AG10803 (cell line): ENCODE measurements at places on chromosomes 3 and 15.
A peak's percentile ranks its signal among the peaks of the same experiment; 100 is the strongest.

DNA sequence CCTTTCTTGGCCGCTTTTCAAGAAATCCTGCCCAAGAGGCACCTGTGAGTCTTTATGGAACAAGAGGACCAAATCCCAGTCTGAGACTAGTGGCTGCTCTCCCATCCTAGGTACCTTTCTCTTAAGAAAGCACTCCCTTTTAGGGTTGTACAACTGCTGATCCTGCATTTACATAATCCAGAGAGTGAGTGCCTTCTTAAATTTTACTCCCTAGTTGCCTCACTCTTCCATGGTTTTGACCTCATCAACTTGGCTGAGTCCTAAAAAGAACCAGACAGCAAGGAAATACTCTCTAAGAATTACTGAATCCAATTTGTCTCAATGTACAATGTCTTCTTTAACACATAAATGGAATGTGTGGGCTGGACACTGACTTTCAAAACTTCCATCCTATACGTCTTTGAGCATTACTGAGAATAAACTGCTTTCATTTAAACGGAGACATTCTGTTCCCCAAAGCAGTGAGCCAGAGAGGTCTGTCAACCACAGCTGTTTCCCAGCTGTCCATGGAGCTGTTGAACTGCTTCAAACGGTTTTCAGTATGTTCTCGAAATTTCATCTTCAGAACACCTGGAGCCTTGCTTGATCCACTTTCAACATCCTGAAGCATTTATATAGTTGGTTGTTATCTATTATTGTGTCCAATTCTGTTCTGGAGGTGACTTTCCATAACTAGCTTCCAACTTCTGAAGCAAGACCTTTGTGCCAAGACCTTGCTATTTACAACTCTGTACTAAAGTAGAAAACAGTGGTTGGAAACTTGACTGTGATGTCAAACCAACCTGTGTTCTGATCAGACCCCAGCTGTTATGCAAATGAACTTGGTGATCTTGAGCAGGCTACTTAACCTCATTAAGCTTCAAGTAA lies 179.1 kb downstream of the SLC9A9 start:
- DNase-seq = no peak

DNA sequence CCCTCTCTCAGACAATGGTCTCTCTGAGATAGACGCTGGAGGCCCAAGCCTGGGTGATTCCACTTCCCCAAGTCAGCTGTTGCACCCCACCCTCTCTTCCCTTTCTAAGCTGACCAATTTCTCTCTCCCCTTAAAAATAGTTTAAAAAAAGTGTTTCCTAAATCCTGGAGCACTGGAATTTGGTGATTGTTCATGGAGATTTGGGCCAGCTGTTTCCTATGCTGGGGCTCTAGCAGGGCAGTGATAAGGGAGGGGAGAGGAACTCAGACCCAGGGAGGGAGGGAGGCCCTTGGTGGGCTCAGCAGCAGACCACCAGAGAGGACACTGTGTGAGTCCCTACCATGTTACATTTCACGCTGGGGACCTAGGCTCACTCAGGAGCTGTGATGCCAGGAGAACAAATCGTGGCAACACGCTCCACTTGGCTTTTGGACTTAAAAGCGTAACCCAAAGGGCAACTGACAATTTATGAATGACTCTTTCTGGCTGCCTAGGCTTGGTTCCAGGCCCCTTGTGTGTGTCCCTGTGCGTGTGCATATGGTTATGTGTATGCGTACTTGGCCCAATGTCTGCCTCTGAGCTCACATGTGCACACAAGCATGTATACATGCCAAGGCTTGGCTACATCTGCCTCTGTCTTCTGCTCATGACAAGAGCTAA lies 59.8 kb upstream of the INSYN1 start:
- DNase-seq = no peak

DNA sequence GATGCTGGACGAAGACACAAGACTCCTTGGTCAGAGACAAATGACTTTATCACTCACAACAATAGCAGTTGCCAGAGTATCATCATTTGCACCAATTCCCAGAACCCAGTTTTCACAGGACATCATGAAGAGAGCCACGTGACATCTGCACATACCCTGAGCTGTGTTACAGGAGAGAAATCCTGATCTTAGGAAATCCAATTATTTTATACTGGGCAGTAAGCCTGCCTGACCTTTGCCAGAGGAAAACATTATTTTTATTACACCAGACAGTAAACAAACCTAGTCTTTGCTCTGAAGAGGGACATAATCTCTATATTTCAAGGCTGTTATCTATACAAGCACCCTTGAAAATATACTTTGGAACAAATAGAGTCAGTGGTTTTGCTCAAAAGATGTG lies 77.4 kb downstream of the ZBBX start:
- no peak for DNase-seq

DNA sequence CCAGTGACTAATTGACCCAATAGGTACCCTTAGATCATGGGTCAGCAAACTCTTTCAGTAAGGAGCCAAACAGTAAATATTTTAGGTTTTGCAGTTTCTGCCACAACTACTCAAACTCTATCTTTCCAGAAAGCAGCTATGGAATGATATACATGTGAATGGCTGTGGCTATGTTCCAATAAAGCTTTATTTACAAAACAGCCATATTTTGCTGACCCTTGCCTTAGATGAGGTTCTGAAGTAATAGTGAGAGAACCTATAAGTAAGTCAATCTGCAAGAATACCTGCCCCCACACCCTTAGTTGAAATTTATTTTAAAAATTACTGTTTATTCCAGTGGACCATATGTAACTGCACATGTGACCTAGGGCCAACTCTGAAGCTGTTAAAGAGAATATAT lies 134.0 kb downstream of the CMSS1 start:
- DNase-seq = peak; percentile 42

DNA sequence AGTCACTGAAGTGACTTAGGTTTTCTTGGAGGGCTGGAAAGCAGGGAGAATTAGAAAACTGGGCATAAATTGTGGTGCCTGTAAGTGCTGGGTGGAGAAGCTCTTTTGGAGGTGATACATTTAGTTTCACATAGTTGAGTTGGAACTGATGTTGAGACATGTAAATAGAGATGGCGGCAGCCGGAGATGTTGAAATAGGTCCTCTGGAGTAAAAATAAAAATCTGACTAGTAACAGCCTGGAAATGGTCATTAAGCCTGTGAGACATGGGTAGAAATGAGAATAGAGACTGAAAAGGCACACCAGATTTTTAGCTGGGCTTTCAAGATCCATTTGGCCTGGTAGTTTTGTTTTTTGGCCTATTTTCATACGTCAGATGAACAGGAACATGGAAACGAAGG lies 2.9 kb upstream of the NIT2 start:
- no peak for DNase-seq

DNA sequence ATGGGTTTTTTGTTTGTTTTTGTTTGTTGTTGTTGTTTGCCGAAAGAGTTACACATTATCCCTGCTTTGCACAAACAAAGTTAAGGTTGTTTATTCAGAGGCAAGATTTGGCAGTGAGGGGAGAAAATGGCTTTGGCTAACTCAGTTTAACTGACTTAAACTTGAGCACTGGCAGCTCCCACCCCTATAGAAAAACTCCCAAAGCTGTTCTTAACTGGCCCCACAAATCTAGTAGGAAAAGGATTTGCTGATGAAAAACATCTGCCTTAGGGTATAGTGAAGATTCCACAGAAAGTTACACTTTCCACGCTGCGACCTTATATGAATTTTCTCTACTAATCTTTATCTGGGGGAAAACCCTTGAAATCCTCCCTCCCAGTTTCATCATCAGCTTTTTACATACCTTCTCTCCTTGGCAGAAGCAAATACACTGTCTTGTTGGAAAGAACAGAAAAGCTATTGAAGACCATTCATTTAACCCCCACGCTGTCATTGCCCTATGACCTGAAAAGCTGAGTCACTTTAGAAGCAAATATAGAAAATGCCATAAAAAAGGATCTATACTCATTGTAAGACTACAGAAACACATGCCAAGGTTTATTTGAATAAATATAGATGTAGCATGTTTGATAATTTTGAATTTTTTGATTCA lies 551.7 kb downstream of the NR2F2 start:
- DNase-seq = no peak

GRCh38 chr3:10140996-10141546 lies 507 bp upstream of the VHL start:
- DNase-seq = no peak

DNA sequence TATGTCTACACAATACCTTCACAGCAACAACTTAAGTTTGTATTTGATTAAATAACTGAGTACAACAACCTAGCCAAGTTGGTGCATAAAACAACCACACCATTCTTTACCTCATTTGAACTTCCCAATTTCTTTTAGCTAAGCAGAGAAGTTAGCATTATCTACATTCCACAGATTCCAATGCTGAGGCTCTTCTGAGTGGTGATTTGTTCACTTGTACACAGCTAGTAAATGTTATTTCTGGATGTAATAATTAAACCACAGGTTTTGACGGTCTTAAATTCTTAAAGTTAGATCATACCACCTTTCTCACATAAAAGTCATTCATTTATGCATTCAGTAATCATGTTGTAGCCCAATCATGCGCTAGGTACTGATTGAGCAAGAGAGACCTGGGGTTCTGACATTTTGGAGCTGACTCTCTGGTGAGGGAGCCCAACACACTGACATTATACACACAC lies 102.5 kb downstream of the SST start:
- DNase-seq = peak; percentile 94

DNA sequence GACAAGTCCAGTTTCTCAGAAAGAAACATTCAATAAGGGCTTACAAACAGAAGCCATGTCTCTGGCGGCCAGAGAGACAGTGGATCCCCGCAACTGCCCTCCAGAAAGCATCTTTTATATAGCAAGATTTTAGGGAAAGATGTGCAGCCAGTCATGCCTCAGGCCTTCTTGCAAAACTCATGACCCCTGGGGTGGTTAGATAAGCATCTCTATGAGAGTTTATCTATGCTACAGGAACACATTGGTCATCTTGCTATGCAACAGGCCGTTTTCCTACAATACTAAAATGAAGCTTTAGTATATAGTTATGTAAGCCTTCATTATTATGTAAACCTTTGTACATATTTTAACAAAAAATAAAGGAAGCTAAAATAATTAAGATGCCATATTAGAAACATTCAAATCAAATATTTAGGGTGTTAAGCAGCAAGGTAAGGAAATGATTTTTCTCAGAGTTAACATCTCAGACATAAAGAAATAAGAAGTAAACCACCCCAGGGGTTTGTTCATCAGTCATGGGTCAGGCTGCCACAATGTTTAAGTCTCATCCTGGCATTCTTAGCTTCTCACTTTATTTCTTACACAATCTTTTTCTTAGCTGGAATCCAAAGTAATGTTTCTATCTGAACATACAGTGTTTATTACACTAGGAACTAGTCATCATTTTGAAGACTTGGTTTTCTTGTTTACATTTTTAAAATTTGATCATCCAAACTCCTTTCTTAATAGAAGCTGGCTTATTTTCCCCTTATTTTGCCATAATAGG lies 6.3 kb upstream of the FSIP1 start:
- peak; percentile 63 for DNase-seq
